ENCODE measurements at places on chromosomes 7 and 10.

DNA sequence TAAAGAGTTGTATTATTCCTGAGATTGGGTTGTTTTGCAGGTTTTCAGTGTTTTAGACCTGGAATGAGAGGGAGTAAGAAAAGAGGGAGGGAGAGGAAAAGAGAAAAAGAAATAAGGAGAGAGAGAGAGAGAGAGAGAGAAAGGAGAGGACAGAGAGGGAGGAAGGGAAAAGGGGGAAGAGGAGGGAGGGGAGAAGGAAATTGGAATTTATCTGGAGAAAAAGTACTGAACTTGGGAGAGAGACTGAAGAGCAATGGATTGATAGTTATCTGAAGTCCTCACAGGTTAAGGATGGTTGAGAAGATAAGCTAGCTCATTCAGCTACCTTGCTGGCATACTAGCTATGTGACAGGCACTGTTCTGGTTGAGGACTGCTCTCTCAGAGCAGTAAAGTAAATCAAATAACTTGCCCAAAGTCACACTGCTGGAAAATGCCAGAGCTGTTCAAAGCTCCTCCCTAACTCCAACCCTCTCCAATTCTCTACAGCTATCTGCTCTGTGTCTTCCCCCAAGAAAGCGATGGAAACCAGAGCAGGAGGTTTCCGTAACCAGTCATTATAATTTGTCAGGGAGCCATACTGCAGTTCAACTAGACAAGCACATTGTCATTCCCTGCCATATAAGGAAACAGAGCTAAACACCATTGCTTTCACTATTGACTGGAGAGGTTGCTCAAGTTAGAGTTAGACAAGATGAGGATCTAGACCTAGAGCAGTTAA lies 10.7 kb downstream of the CALD1 start:
- DNase-seq, result no peak

GRCh38 chr10:33732161-33732680 lies 397.8 kb upstream of the NRP1 start:
- no peak for DNase-seq

- no peak for DNase-seq
These were observed 135.9 kb downstream of the JCAD start for GRCh38 chr10:29923416-29923965.

DNA sequence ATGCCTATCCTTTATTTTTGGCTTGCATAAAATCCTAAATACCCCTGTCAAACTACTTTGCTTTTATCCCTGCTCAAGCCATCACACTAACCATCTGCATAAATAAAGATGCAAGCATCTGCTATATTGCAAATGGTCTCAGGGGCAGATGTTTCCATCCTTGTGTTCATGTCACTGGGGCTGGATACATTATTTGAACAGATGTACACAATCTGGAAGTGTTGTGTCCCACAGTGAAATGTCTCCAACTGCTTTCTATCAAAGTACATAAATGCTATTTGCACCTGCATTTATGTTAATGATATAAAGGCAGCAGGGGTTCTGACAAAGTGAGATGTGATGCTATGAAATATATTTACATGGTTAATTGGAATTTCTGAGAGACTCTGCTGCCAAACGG lies 163.1 kb downstream of the ZNF438 start:
- no peak for DNase-seq

- no peak for DNase-seq
These were observed 101.5 kb downstream of the JCAD start for GRCh38 chr10:29957907-29958331.

GRCh38 chr10:17479015-17479615 lies 24.7 kb upstream of the ST8SIA6 start:
- DNase-seq, result no peak

DNA sequence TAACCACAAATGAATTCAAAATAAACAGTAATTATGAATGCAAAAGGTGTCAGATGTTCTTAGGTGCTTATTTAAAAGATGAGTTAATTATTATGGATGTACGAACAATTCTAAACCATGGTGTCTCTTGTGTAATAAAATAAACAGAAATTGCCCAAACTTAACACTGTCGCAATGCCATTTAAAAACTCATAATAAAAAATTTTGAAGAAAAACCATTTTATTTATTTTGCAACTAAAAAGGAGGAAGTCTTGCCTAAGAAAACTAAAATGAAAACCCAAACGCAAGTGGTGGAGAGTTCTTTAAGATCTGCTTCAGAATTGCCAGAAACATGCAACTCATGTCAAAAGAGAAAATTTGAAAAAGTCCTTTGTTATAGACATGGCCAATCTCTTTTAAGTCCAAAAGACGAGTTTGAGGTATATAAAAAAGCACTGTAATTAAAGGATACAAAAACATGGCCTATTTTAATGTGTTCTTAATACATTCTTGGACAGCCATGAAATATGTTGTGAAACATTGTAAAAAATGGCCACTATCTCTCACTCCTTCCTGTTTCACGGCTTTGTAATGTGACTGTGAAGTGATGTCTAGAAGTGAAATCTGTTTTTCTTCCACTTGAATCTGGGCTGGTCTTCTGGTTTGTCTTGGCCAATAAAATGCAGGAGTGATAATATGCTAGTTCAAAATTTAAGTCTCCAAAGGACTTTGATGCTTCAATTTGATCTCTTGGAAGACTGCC lies 322.9 kb downstream of the PRPF18 start:
- no peak for DNase-seq

All from activated CD4-positive, alpha-beta memory T cell treated with anti-CD3 and anti-CD28 coated beads for 36 hours (primary cell).